ENCODE measurements at places on chromosomes 3 and 15. TPM values are rescaled to one million over a fixed set of nuclear protein-coding genes. Genes with fewer than 3 reads are reported as not detected.

The PRSS50 gene
- total RNA-seq, result not detected

- DNase-seq, result no peak
These were observed 380.4 kb downstream of the ROBO2 start for GRCh38 chr3:77420336-77420735.

The ZKSCAN7 gene
- 4.2 TPM for total RNA-seq

The TMEM40 gene
- not detected for total RNA-seq

The ANKRD34C gene
- total RNA-seq, result not detected

The ABI3BP gene
- not detected for total RNA-seq

The ENTPD3 gene
- total RNA-seq, result not detected

The TMCO5A gene
- not detected for total RNA-seq

DNA sequence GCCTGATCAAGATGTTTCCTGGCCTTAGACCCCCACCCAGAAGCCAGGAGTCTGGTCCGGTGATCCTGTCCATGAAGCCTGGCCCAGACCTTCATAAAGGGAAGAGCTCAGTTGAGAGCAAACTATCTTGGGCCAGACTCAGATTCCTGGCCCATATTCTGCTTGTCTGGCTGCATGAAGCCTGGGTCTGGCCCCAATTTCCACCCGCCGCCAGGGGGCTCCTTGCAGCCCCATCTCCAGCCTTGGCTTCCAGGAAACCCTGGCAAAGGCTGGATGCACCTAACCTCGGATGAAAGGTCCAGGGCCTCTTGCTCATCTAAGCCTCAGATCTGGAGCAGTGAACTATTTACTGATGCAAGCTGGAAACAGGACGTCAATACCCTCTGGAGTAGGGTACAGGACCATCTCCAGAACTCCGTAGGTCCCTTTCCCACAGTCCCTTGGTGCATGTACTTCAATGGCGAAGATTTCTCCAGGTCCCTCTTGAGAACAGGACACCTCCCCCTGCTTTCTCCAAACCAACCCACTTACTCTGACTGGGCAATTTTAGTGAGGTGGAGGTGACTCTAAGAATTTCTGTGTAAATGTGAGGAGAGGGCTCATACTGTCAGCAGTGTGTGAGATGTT is 5.6 kb downstream of the FOXL2 start:
- no peak for DNase-seq

- no peak for DNase-seq
These were observed 2.3 kb downstream of the GORASP1 start for GRCh38 chr3:39104961-39105686.

DNA sequence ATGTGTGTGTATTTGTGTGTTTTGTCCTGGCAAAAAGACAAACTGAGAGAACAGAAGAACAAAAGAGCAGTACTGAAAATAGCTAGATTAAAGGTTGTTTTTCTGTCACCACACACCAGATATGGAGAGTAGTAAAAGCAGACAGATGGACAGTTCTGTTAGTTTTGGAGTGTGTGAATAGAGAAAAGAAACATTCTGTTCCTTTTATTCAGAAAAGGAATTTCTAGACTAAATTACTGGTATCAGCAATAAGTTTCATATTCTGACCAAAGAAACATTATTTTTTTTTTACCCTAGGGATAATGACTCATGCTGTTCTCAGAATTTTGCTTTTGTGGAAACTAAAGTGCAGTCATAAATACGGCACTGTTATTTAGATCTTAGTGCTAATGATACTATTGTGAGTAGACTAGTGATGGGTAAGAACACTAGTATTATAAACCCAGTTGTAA is 32.9 kb downstream of the PIK3CA start:
- no peak for DNase-seq

The GOLGA8N gene
- 7.0 TPM for total RNA-seq
